Naive thymus-derived CD8-positive, alpha-beta T cell (primary cell): ENCODE measurements at places on chromosomes 2 and 18. TPM values are rescaled to one million over a fixed set of nuclear protein-coding genes. Genes with fewer than 3 reads are reported as not detected.

The MAL gene
- total RNA-seq: 116 TPM

- no peak for DNase-seq
Measured at GRCh38 chr2:190458352-190459107, 50.4 kb downstream of the MFSD6 start.

- DNase-seq: no peak
Measured at GRCh38 chr2:159133797-159134196, 152.7 kb downstream of the WDSUB1 start.

DNA sequence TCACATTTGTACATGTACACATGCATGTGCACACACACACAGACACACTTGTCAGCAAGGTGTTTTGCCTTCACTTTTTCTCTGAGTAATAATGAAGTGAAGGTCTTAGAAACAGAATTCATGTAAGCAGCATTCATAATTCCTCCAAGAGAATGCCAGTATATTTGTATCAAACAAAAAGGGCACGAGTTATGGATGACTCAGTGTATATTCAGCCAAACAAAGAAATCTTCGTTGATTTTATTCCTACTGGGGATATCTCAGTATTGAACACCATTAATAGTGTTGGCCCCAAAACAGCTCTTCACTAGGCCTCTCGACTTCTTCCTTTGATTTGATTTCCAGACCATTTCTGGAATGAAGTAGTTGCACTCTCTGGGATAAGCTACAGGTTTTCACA lies 125.3 kb downstream of the PIK3C3 start:
- DNase-seq: no peak

The AQP12A gene
- total RNA-seq: not detected

DNA sequence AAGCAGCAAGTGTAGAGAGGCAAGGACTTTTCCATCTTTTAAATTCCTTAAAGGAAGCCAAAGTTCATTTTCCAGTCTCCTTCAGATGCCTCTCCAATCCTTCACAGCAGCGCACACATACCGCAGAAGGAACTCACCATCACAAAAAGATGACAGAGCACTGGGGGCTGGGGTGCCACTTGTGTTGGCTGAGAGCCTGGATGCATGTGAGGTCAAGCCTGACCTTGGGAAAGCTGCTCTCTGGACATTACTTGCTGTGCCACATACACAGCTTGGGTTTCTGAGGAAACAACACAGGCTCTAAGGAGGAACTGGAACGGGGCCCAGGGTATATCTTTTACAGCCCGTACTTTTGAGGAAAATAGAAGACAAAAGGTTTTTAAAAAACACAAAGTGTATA lies 364.3 kb upstream of the MEX3C start:
- no peak for DNase-seq
